Vein endothelial cell (primary cell): ENCODE measurements at places on chromosomes 5 and 9. TPM values are rescaled to one million over a fixed set of nuclear protein-coding genes. Genes with fewer than 3 reads are reported as not detected.

Gene INIP
- 17.6 and 25.9 TPM in 2 replicates for total RNA-seq

Gene PPP2R2B
- total RNA-seq, result not detected in 2 replicates

Gene FGD3
- total RNA-seq, result 0.19 TPM in 1 of 2 replicates, not detected in the other

Gene FSTL4
- total RNA-seq, result under 0.01 and 0.10 TPM in 2 replicates

Gene EGFL7
- total RNA-seq, result 566 and 825 TPM in 2 replicates

Gene LRRC26
- total RNA-seq, result not detected in 2 replicates

Gene SGCD
- total RNA-seq, result under 0.01 and 0.19 TPM in 2 replicates
